Aorta (tissue), 5 donors: ENCODE measurements at places on chromosomes 11 and 22.

DNA sequence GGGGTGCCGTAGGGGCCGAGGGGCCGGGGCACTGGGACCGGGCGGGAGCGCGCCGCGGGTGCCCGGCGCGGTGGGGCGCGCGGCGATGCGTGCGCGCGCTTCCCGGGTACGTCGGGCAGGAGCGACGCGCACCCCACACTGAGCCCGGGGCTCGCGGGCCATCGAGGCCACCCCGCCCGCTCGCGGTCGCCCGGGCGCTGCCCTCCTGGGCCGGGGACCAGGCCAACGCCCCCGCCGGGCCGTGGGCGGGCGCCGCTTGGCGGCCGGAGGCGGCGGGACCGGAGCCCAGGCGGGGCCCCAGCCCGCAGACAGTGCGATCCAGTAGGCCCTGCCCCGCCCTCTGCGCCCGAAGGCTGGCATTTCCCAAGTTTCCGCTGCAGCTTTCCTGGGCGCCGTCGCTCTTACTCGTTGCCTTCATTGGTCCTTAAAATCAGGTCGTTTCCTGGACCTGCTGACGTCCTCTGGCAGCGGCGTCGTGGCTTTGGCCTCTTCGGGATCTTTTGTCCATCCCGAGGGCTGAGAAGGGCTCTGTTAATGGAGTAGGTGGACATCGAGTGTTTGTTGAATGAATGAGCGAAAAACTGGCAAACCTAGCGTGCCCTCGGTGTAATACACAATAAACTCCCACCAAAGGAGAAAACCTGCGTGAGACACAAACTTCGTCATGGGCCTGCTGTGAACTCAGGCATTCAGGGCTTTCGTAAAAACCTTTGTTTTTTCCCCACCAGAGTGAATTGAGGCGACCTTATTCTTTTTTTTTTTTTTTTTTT lies 638 bp downstream of the PARVA start:
- DNase-seq = peak; percentile 94

- no peak for DNase-seq
These were observed 3.8 kb downstream of the AMOTL1 start for GRCh38 chr11:94771951-94772350.

- DNase-seq = no peak
These were observed 40.1 kb downstream of the BID start for GRCh38 chr22:17734187-17734586.

DNA sequence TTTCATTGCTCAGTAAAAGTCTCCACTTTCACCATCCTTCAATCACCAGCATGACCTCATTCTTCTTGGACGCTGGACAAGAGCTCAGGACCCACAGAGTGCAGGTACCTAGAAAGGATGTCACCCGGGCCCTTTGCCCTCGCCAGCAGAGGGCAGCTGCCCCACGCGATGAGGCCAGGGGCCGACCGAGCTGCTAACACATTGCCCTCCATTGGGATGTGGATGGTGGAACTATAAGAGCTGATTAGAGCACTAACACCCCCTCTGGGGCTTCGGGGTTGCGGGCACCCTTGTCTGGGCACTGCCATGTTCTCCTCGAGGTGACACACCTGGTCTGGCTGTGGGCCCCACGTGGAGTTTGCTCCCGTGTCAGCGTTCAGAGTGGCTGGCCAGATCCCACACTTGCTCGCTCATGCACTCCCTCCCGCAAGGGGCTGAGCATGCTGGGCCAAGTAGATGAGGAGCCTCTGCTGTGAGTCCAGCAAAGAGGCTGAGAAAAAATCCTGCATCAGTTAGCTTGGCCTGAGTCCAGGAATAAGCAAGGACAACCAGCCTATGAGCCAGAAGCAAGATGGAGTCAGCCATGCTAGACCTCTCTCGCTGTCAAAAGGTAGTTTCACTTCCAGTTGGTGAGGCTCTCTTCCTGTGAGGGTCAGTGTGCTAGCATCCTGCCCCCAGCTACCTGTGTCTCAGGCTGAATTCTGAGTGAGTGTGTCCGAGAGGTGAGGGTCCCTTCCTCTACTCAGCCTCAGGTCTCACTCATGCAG lies 9.8 kb downstream of the KRTAP5-6 start:
- DNase-seq = no peak

DNA sequence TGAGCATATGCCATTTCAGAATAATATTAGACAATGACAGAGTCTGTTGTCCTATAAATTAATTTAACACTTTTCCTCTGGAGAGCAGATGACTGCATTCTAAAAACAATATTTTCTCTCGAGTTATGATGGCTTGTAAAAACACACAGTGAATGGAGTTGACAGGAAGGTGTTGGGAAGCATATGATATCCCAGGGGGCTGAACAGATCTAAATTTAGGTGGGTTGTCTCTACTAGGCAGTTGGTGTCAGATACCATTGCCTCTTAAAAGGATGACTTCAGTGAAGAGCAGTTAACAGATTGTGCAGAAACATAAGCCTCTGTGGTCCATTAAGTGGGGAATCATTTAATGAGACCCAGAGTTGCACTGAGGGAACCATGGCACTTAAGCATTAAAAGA lies 30.7 kb downstream of the SVIP start:
- no peak for DNase-seq

GRCh38 chr11:96748639-96749370 lies 359.0 kb downstream of the JRKL start:
- DNase-seq = no peak

- no peak for DNase-seq
These were observed 139.2 kb downstream of the WNT11 start for GRCh38 chr11:76067099-76067498.

GRCh38 chr11:102470251-102470650 lies 17.7 kb upstream of the TMEM123 start:
- no peak for DNase-seq

GRCh38 chr11:8209208-8209807 lies 40.5 kb upstream of the RIC3 start:
- DNase-seq = no peak

DNA sequence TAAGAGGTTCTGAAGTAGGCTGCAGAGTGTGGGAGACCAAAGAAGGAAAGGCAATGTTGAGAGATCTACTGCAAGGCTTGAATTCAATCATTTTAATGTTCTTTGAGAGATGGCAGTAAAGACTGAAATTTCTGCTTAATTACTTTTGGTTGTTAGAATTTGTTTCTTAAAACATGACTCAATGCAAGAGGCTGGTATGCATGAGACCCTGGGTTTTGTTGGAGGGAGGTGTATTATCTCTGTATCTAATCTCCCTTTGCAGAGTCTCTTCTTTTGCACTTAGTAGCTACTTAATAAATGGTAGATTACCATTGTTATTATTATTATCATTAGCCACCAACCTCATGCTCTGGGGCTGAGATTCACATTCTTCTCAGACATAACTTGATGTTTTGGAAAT lies 87.4 kb upstream of the DRD2 start:
- DNase-seq = no peak

DNA sequence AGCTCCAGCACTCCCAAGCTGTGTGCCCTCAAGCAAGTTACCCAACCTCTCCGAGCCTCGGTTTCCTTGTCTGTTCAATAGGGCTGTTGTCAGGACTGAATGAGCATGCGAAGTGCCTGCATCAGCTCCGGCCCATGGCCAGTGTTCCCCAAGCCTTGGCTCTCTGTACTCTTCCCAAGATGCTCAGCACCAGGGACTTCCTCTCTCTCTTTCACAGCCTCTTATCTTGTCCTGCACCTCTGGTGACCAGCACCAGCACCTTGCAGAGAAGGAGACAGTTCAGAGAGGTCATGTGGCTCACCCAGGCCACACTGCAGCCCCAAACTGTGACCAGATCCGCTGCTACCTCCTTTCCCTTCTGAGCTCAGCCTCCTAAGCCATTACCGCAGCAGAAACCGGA lies 120.3 kb upstream of the ANO1 start:
- peak; percentile 21 for DNase-seq

GRCh38 chr22:17773606-17774205 lies 563 bp downstream of the BID start:
- DNase-seq = no peak

DNA sequence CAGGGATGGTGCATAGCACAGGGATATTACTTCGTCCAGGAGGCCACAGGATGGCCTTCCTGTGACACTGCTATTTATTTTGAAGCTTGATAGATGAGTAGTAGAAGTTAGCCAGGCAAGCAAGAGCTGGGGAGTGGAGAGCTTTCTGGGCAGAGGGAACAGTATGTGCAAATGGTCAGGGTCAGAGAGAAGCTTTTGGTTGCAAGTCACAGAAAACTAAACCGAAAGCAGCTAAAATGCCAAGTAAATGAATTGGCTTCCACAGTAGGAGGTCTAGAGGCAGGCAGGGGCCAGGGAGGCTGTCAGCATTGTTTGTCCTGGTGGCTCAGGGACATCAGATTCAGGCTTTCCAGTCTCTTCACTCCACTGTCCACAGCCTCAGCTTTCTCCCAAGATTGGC lies 247.5 kb downstream of the GRIK4 start:
- DNase-seq = no peak

- no peak for DNase-seq
These were observed 353.9 kb upstream of the TENM4 start for GRCh38 chr11:79794484-79795393.

- no peak for DNase-seq
These were observed 3.7 kb downstream of the RNH1 start for GRCh38 chr11:503179-503981.

DNA sequence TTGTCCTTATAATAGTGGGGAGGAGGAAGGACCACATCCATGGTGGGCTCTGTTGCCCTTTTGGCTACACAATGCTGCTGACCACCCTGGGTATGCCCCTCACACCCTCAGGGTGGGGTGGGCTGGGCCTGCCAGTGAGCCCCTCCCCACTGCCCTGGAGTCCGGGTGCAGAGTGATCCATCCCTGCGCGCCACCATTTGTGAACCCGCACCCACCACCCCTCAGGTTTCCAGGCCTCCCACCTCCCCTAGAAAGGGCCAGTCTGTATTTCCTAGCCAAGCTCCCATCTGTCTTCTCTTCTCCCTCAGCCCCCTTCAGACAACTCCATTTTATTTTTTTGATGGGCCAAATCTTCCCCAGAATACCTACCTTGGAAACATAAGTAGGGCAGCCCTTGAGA lies 25.0 kb downstream of the MS4A10 start:
- no peak for DNase-seq

DNA sequence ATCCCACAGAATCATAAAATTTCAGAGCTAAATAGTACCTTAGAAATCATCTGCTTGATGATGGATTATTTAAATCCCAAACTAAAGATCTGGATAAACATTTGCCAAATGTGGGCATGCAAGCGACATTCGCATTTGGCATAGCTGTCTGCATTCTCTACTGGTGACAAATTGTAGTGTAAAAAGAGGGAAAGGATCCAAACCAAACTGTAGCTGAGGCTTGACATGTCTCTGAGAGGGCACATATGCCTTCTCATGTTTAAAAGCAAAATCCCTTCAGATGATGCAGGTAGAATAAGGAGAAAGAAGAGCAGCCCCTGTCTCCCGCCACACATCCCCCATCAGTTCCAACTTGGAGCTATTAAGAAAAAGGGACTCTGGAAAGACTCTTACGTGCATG lies 257.5 kb upstream of the MTNR1B start:
- no peak for DNase-seq

DNA sequence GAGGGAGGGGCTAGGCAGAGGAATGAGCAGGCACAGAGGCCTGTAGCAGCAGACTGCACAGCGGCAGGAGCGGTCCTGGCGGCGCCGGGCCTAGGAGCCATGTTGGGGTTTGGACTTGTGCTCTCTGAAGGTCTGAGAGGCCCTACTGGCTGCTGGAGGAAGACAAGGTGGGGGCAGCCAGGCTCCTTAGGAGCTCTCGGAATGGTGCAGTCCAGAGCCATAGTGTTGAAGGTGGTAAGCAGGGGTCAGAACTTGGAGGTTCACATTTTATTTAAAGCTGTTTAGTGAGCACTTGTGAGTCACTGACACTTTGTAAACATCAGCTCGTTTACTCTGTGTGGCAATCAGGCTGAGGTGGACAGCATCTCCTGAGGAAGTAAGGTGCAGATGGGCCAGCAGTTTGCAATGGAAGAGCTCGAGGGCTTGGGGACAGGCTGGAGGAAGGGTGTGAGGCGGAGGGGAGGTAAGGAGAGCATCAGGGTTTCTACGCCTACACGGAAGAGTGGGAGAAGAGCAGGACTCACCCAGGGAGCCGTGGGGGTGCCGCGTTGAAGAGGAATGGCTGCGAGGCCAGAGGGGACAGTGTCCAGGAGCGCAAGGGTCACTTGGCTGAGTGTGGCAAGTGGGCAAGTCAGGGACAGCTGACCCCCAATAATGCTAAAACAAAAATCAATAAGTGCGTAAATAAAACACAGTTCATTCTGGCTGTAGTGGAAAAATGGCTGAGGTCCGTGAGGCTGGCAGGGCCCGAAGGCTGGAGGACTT lies 10.0 kb upstream of the TMEM191C start:
- peak; percentile 44 for DNase-seq

GRCh38 chr22:17943533-17944249 lies 80.7 kb downstream of the MICAL3 start:
- DNase-seq = no peak

- DNase-seq = no peak
These were observed 323 bp upstream of the PANX1 start for GRCh38 chr11:94128291-94128745.

DNA sequence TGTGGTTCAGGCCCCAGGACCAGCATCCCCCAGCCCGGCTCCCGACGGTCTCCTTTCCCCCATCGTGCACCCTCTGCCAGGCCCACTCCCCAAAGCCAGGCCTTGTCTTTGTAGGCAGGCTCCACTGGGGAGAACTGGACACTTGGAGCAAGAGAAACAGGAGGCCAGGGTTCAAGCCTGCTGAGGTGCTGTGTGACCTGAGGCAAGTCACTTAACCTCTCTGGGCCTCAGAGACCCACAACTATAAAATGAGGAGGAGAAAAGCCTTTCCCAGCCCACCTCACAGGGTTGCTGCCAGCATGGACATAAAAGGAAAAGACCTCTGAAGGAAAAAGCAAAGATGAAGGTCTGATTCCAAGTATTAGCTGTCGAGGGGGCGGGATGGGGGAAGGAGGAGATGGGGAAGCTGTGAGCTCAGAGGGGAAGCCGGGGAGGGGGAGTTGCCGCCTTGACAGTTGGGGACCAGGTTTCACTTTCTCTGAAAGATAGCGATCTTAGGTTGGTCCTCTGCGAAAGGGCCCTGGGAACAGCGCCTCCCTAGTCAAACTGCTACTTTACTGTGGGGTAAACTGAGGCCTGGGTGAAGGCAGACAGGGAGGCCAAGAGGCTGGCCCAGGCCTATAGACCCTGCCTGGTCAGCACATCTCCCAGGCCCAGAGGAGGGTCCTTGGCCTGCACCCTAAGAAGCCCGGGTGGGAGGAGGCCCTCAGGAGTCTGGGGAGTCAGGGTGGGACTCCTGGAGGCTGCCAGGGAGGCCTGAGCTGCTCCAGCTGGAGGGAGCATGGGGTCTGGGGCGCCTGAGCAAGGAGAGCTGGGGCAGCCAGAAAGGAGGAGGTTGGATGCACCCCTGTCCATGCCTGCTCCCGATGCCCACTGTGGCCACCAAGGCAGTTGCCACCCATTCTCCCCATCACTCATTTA lies 991 bp upstream of the OSM start:
- DNase-seq = no peak

DNA sequence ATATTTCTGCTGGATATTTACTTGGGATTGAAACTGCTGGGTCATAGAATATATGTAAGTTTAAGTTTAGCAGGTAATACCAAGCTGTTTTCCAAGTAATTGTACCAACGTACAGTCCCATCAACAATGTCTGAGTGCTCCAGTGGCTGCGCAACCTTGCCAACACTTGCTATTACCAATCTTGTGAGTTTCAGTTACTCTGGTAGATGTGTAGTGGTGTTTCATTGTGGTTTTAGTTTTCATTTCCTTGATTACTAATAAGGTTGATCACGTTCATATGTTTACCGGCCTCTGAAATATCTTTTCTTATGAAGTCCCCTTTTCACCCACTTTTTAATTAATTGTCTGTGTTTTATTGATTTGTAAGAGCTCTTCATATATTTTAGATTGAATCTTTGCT lies 370.6 kb upstream of the CADM1 start:
- no peak for DNase-seq
